Caki2 (cell line): ENCODE measurements at places on chromosomes 2 and 18. TPM values are rescaled to one million over a fixed set of nuclear protein-coding genes. Genes with fewer than 3 reads are reported as not detected.

DNA sequence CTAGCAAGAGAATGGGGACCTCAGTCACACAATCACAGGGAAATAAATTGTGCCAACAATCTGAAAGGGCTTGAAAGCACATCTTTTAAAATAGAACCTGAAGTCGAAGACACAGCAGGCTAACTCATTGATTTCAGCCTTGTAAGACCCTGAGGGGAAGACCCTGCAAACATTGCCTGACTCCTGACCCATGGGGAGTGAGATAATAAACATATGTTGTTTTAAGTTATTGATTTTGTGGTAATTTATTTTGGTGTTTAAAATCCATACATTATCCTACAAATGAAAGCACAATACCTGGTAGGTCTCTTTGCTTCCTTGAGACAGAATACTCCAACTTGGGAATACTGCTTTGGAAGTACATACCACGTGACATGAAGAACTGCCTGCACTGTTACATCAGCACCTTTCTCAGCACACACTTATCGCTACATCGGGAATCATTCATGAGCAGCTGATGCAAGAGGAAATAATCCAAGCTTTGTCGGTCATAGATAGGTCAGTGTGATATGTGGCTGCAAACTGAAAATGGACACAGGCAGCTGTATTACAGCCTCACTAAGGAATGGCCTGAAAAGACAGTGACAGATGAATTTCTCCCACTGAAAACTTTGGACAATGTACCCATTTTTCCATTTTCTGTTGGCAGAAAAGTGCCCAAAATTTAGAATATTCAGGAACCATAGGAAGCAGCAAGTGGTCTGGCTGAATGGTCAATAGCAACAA is 494.5 kb upstream of the MAP2 start:
- DNase-seq: no peak

The NCKAP1 gene
- total RNA-seq: 72.8 and 88.9 TPM in 2 replicates

The CPS1 gene
- 0.23 and 0.95 TPM in 2 replicates for total RNA-seq

The LONRF2 gene
- total RNA-seq: 3.6 and 4.7 TPM in 2 replicates

The CDH19 gene
- not detected in 2 replicates for total RNA-seq

The HOXD12 gene
- not detected in 2 replicates for total RNA-seq

GRCh38 chr2:191304939-191305875 is 60.0 kb downstream of the MYO1B start:
- no peak for DNase-seq

DNA sequence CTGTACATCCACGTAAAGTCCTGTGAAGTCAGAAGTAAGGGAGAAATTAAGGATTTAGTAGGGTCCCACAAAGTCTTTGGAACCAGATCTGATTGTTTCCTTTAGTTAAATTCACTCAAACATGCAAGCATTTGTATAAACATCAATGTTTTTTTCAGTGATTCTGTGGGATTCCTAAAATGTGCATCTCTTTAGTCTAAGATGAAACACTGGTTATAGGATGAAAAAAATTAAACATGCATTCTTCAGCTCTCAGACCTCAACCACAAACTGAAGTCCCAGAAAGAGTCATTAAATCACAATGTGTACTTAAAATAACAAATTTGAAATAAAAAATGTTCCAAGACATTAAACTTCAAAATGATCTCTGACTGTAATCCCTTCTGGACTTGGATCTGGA is 76.5 kb upstream of the APCDD1 start:
- DNase-seq: no peak

- DNase-seq: no peak
Observed at GRCh38 chr2:102460467-102460866, 12.6 kb upstream of the SLC9A4 start.

DNA sequence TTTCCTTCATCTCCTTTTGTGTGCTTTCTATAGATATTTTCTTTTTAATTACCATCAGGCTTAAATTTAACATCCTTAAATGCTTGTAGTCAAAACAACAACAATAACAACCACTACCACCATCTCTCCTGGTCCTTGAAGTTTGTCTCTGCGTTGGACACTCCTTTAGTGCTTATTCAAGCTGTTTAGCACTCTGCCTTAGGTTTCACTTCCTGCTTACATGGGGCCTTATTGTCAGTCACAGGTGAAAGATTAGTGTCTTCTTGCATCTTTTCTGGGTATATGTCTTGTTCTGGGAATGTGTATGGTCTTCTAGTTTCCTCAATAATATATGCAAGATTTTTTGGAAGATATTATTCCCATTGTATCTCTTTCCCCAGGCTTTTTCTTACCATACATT is 240.1 kb upstream of the NXPH2 start:
- DNase-seq: no peak

- no peak for DNase-seq
Observed at GRCh38 chr2:83742117-83742782, 716.8 kb downstream of the SUCLG1 start.

DNA sequence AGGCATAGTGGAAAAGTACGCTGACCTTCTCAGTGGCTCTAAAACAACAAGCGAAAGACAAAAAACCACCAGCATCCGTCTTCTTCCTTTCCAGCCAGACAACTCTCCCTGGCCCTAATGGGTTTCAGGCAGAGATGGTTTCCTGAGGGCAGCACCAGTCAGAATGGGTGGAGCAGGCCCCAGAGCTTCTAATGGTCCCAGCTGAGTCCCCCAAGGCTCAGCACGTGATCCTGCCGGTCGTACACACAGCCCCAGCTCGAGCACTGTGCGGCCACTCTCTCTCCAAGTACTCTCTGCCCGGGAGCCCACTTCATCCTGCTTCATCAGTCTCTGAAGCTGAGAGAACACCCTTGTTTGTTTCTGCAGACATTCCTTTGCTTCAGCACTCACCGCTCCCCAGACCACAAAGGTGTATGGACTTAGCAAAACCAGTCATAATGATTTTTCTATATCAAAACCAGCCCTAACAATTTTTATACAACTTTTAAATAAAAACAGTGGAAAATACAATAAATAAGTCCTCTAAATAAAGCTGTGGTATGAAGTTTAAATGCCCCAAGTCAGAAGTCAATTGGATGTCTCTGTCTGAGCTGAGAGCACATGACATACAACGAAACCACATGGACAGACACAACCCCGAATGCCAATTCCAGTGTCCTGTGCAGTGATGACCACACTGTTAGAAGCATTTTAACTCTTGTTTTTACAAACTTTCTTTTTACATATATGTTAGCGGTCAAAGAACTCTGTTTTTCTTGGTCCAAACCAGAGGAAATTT is 63.9 kb downstream of the PARD6G start:
- DNase-seq: no peak

The LBX2 gene
- 28.5 and 41.0 TPM in 2 replicates for total RNA-seq

The TRIM43 gene
- total RNA-seq: not detected in 2 replicates

DNA sequence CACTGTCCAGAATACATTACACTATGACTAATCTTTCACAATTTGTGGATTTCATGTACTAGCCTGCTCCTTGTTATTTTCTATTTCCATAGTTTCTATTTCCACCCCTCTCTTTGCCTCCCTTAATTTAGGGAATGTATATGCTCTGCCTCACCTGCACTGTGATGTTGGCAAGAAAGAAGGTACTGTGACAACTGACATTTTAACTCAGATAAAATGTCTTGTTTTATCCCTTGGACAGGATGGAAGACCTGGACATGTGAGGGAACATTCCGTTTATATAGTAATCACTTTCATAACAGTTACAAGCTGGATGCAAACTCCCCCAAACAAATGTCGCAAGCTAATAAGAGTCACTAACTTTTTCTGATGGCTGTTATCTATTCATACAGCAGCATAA is 21.5 kb upstream of the DSG3 start:
- DNase-seq: no peak

The SIX3 gene
- total RNA-seq: not detected in 2 replicates

DNA sequence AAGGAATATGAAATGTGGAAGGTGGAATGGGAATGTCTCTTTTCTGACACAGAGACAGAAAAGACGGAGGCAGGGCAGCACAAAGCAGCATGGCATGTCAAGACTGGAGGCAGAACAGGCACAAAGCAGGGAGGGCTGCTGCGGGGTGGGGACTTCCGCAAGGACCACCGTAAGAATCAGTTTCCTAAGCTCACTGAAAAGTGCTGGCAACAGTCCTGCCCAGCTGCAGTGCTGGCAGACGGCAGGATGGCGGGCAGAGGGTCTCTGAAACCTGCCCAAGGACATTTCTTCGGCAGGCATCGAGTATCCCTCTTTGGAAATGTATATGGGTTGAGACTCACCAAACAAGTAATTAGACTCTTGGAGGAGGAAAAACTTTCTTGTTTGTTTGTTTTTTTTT is 54.9 kb downstream of the FAM178B start:
- DNase-seq: no peak

GRCh38 chr2:43174368-43174916 is 52.0 kb downstream of the ZFP36L2 start:
- no peak for DNase-seq

The CASP10 gene
- total RNA-seq: 7.3 and 8.5 TPM in 2 replicates

The VSNL1 gene
- 52.5 and 68.6 TPM in 2 replicates for total RNA-seq

The ALPG gene
- not detected in 2 replicates for total RNA-seq

- peak; percentile 21 for DNase-seq
Observed at GRCh38 chr2:231563378-231563961, 29.2 kb upstream of the TEX44 start.
